Stimulated activated CD8-positive, alpha-beta memory T cell treated with anti-CD3 and anti-CD28 coated beads, Interleukin-15, amount 100 ng/mL, for 1 hour (primary cell): ENCODE measurements at places on chromosomes 13 and 19.

GRCh38 chr19:48578891-48579290, 26.9 kb downstream of the SULT2B1 start:
- DNase-seq, result no peak

- DNase-seq, result no peak
These were observed 15.0 kb downstream of the KATNAL1 start for GRCh38 chr13:30292325-30292724.

DNA sequence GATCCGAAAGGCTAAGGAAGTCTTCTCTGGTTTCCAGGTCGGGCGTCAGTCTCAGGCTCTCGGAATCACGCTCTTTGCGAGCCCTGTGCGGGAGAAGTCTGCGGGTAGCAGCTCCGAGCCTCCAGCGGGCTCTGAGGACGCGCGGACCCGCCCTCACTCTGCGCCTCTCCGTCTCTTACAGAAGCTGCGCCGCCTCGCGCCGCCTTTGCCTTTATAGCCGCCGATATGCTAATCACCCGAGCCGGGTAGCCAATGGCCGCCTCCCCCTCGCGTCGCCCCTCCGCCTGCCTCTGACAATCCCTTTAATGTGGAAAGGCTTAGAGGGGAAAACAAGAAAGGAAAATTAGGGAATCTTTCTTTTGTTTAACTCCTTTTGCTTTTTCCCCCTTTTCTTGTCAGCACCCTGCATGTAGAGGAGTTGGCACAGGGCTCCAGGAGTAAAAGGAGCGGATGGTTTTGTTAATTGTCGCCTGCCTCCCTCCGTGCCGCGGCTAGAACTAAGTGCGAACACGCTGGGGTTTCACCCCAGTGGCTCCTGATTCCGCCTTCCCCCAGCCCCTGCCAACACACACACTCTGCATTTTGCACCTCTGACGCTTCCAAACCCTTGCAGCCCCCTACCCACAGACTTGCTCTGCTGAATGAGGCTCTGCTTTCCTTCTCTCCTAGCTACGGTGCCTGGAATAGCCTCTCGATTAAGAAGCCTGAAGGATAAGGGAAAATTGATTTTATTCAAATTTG, at the start of gene PCDH8:
Gene PCDH8 (minus strand): TSS at position 186 of the 741 bp plus-strand sequence. CDS start 204 bp downstream, outside the sequence.
- DNase-seq, result no peak

DNA sequence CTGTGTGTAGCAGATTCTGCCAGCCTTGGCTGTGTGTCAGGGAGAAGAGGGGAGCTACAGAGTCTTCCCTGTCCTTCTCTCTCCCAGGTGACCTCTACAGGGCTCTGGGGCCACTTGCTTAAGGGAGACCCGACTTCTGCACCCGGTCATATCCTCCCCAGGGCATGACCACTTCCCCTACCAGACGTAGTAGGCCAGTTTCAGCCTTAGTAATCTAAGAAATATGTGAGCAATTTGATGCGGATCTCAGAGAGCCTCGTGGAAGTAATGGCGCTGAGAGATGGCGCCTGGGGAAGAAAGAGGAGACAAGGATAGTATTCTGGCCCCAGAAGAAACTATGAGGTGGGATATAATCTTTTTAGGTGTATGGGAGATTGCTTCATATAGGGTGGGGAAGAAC, 41.9 kb downstream of the NFIX start:
- no peak for DNase-seq

DNA sequence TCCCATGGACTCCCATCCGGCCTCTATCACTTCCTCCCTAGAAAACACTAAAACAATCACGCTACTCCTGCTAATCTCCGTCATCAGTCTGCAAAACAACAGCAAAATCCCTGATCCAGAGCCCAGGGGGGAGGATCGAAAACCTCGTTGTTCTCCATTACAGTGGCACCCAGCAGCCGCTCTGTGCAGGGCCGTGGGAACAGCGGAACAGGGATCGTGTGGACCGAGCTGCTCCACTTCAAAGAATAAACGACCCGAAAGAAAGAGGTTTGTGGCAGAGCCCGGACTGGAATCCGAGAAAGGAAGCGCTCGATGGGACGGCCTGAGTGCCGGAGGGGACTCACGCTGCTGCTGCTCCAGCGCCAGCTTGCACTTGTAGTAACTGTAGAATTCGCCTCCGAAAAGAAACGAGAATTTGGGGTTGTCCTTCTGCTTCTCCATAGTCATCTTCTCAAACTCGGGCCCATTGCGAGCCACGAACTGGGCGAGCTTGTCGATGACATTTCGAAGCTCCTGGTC, 652 bp downstream of the CHERP start:
- DNase-seq, result no peak

GRCh38 chr19:38695317-38695683, 47.9 kb downstream of the ACTN4 start:
- no peak for DNase-seq

- DNase-seq, result no peak
These were observed 1.4 kb downstream of the ZNF699 start for GRCh38 chr19:9308091-9308770.

- DNase-seq, result no peak
These were observed 772 bp downstream of the GPC6 start for GRCh38 chr13:93227280-93227877.

DNA sequence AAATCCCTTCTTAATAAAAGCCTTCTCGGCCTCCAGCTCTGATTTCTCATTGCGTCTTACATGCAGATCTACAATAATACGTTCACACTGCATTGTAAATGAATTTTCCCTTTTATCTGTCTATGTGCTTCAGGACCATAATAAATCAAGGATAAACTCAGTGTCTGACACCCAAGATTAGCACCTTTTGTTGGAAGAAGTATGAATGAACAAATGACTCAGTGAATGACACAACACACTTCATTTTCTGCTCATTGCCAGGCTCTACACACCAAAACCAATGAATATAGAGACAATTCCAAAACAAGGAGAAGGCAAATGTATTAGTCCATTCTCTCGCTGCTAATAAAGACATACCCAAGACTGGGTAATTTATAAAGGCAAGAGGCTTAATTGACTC, 1224.4 kb downstream of the EFNB2 start:
- no peak for DNase-seq

DNA sequence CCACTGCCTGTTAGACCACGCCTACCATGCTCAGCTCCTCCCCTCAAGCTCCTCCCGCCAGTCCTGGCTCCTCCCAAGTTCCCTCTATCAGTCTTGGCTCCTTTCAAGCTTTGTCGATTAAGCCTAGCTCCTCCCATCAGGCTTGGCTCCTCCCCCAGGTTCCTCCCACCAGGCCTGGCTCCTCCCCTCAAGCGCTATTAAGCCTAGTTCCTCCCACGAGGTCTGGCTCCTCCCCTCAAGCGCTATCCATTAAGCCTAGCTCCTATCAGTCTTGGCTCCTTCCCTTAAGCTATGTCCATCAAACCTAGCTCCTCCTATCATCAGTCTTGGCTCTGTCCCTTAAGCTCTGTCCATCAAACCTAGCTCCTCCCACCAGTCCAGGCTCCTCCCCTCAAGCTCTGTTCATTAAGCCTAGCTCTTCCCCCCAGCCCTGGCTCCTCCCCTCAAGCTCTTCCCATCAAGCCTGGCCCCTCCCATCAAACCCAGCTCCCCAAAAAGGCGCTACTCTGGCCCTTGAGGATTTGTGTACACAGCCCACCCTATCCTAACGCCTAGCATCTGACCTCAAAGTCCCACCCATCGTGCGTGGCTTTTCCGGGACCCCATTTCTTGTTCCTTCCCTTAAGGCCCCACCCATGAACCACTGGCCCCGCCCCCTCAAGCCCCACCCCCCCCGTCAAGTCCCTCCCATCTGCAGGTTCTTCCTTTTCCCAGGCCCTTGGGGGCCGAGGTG, 10.0 kb downstream of the CAMSAP3 start:
- no peak for DNase-seq

DNA sequence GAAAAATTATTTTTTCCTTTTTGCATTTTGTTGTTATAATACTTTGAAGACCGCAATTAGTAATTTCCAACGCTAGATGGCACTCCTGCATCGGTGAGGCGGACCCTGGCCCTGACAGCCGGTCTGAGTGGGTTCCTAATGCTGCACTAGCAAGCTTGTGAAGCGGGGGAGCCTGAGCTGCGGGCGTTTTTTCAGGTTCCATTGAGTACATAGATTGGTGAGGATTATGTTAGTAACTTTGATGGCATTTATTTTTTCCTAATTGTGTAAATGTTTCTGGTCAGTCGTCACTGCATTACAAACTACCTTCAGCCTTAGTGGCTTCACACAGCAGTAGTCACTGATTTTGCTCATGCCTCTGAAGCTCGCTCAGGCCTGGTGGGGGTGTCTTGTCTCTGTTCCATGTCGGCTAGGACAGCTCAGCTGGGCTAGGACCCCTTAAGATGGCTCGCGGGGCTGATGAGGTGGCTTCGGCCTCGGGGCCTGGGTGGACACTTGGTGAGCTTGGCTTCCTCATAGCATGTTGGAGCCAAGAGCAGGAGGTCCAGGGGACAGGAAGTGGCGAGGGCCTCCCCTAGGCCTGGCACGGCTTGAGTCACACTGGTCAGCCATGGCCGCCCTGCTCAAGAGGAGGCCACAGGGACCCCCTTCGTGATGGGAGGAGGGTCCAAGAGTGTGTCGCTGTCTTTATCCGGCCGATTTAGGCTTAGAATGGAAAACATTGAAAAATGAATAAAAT, 25.0 kb downstream of the ERCC5 start:
- no peak for DNase-seq

GRCh38 chr13:94455414-94455813, 24.1 kb downstream of the DCT start:
- DNase-seq, result no peak

GRCh38 chr19:19280561-19280960, 7.5 kb upstream of the TM6SF2 start:
- no peak for DNase-seq
